ENCODE measurements at places on chromosomes 4 and X. TPM values are rescaled to one million over a fixed set of nuclear protein-coding genes. Genes with fewer than 3 reads are reported as not detected.

The DGAT2L6 gene
- not detected for total RNA-seq

The NELFA gene
- total RNA-seq = 18.1 TPM

The XG gene
- 4.7 TPM for total RNA-seq

The MAGEC3 gene
- total RNA-seq = not detected

The HSD17B11 gene
- total RNA-seq = 24.2 TPM

The OPRPN gene
- not detected for total RNA-seq

All from fibroblast of villous mesenchyme (primary cell).